ENCODE measurements at places on chromosomes 13 and 19. TPM values are rescaled to one million over a fixed set of nuclear protein-coding genes. Genes with fewer than 3 reads are reported as not detected.

GRCh38 chr19:19626516-19627472 lies 1.2 kb downstream of the LPAR2 start:
- H3K36me3 ChIP-seq, result no peaks in the 10 kb centered on the region
- H3K4me1 ChIP-seq, result peaks cover 4% of the 10 kb centered on the region
- DNase-seq, result no peak
- no peak overlapping the region for H3K4me3 ChIP-seq
- no peak overlapping the region for H3K27ac ChIP-seq
- H3K27me3 ChIP-seq, result no peaks in the 10 kb centered on the region

GRCh38 chr13:55439450-55439849 lies 1701.3 kb upstream of the PRR20A start:
- H3K27ac ChIP-seq, result no peak overlapping the region
- no peaks in the 10 kb centered on the region for H3K27me3 ChIP-seq
- DNase-seq, result no peak
- H3K36me3 ChIP-seq, result no peaks in the 10 kb centered on the region

DNA sequence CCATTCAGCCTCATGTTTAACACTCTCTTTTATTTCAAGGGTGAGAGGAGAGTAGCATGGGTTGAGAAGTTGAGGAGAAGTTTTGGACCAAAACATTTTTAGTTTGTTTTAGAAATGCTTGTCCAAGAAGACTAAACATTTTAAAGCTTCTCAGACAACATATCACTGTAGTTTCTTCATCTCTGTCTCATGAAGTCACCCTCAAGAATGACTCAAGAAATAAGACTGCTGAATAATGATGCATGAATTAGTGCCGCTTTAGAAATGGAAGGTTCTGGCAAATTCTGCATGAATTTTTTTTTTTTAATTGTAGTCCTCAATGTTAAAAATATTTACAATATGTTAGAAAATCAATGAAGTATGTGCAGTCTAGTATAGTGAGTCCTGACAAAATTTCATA lies 422.7 kb upstream of the ARGLU1 start:
- no peak overlapping the region for H3K4me3 ChIP-seq
- H3K36me3 ChIP-seq, result no peaks in the 10 kb centered on the region
- H3K27me3 ChIP-seq, result no peaks in the 10 kb centered on the region
- no peaks in the 10 kb centered on the region for H3K4me1 ChIP-seq
- DNase-seq, result no peak

- no peak for DNase-seq
- H3K4me3 ChIP-seq, result no peak overlapping the region
- no peaks in the 10 kb centered on the region for H3K4me1 ChIP-seq
- no peaks in the 10 kb centered on the region for H3K27me3 ChIP-seq
- no peak overlapping the region for H3K27ac ChIP-seq
These were observed 166.0 kb upstream of the UBL3 start for GRCh38 chr13:30016398-30016797.

Gene PRSS57
- not detected for total RNA-seq

Gene RGL3
- total RNA-seq, result 47.4 TPM

Gene ICAM4
- total RNA-seq, result 2.0 TPM
